Activated CD4-positive, alpha-beta memory T cell treated with anti-CD3 and anti-CD28 coated beads, Interleukin-2, amount 10 ng/mL, durations not matched to agents 7 days and 5 days (primary cell): ENCODE measurements at places on chromosomes 1 and 21.

- DNase-seq: no peak
Observed at GRCh38 chr1:238701024-238701423, 685.3 kb upstream of the CHRM3 start.

- DNase-seq: no peak
Observed at GRCh38 chr1:33586106-33586505, 113.7 kb downstream of the ZSCAN20 start.

DNA sequence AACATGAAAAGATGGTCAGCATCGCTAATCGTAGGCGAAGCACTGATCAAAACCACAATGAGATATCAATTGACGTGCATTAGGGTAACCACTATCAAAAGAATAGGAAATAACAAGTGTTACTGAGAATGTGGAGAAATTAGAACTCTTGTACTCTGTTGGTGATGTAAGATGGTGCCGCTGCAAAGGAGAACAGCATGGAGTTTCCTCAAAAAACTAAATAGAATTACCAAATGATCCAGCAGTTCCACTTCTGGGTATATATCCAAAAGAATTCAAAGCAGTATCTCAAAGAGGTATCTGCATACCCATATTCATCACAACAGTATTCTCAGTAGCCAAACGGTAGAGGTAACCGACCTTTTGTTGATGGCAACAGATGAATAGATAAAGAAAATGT, 8.3 kb upstream of the CD101 start:
- no peak for DNase-seq

DNA sequence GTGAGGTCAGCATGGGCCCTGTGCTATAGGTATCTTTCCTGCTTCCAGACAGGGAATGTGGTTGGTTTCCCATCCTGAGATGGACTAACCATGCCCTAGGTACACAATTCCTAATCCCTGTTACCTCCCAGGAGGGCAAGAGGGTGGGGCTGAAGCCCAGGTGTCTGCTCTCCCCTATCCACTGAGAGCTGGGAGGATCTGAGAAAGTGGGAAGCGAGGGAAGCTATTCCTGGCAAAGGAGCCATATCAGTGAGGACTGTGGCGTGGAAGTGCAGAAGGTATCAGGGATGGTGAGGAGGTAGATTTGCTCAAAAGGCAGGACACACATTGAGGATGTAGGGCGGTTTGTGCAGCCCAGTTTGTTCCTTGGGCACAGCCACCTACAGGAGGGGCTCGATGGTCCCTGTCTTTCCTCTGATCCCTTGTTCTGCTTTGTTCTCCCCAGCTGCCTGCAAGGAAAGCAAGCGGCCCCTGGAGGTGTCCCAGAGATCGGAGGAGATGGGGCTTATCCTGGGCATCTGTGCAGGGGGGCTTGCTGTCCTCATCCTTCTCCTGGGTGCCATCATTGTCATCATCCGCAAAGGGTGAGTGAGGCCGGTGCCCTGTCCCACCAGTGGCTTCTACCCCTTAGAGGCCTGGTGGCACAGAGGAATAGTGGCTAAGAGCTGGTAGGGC, 48.1 kb downstream of the PTPRU start:
- no peak for DNase-seq

DNA sequence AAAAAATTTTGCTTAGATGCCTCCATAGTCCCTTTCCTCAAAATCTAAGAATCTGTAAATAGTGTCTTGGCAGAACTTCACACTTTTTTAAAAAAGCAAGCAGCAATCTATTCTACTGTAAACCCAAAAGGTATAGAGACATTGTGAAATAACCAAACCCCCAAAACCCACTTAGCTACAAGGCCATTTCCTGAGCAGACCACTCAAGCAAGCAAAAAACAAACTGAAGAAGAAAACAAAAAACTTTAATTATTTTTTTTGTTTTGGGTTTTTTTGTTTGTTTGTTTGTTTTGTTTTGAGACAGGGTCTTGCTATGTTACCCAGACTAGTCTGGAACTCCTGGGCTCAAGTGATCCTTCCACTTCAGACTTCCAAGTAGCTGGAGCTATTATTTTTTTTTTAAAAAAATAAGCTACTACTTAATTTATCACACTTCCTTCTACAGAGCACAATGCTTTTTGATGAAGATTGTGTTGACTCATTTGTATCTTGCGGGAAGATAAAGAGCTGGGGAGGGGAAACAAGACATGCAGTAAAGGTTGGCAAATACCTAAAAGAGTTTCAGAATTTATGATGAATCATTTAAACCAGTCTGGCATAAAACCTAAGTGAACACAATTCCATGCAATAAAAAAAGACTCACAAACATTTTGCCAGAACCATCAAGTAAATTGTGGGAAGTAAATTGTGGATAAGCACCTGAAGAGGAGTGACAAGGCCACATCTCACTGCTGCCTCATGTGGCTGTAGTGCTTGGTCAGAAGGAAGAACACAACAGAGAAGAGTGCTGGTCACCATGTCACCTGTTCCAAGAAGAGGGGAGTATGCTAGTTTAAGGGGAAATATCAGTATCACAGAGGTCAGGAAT, 2.7 kb upstream of the PTPN22 start:
- DNase-seq: peak; percentile 25

- no peak for DNase-seq
Observed at GRCh38 chr1:62652387-62652786, 35.8 kb downstream of the DOCK7 start.

- DNase-seq: no peak
Observed at GRCh38 chr1:236552901-236553300, 29.1 kb downstream of the LGALS8 start.

DNA sequence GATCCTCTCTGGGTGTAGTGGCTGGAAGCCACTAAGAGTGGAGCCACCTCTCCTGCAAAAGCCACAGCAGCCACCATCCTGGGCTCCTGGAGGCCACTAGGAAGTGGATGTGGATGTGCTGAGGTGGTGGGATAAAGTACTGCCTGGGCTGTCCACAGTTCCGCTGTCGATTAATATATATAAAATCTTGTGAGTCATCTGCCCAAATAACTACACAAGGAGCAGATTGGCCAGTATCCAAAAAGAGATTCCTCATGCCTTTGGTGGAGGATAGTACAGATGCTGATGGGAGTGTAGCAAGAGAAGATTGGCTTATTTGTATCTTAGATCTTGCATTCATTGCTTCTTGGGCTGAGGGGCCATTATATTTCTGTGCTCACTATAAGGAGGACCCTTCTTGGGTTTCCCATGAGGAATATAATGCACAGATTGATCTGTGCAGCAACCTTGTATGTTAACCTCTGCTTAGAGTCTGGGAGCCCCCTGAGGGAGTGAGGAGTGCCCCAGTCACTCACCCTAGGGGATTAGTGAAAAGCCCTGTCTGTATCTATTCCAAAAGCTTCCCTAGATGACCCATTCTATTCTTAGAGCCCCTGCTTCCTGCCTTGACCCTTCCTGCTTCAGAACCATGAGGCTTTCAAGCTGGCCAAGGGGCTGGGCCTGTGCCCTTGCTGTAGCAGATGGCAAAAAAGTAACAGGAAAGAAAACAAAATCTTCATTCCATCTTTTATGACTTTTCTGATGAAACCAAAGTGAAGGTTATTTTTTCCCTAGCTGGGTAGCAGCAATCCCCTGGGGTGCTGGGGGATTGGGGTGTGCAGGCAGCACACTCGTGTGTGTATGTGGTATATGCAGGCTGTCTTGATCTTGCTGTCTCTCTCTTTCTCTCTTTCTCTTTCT, 31.7 kb downstream of the RCSD1 start:
- no peak for DNase-seq

GRCh38 chr1:125066385-125066784, 3881.6 kb downstream of the SRGAP2C start:
- DNase-seq: no peak

- no peak for DNase-seq
Observed at GRCh38 chr1:7640920-7641585, 130.0 kb upstream of the VAMP3 start.

DNA sequence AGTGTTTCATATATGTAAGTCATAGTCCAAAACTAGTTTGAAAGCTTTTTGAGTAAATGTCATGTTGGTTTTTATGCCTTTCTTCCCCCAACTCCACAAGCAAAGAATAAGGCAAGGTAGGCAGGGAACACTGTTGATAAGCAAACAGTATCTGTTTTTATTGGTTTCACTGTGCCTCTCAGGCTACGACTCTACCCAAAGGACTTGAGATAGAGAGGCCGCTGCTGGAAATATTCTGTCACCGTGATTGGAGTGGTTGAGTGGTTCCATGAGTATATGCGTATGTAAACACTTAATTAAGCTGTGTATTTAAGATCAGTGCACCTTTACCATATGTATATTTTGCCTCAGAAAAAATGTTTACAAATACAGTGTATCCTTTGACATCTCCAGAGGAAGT, 138.1 kb upstream of the KIF26B start:
- no peak for DNase-seq

DNA sequence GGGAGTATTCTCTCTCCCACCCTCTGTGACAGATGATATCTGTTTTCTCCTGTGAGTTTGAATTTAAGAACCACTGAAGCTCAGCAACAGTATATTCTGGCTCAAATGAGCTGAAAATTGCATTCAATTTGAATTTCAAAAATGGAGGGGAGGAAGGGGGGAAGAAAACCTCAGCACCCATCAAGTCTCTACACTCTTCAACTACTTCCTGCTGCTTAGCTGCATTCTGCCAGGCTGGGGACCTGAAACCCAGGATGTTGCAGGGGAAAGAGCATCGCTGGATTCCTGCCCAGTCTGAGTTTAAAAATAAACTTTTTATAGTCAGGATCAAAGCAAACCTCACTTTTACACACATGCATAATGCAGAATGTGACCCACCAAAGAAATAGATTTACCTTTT, 214.3 kb upstream of the ESRRG start:
- no peak for DNase-seq
